ENCODE measurements at places on chromosomes 7 and 10.

- no peak for DNase-seq
Observed at GRCh38 chr7:123749537-123749857, 694 bp upstream of the WASL start.

DNA sequence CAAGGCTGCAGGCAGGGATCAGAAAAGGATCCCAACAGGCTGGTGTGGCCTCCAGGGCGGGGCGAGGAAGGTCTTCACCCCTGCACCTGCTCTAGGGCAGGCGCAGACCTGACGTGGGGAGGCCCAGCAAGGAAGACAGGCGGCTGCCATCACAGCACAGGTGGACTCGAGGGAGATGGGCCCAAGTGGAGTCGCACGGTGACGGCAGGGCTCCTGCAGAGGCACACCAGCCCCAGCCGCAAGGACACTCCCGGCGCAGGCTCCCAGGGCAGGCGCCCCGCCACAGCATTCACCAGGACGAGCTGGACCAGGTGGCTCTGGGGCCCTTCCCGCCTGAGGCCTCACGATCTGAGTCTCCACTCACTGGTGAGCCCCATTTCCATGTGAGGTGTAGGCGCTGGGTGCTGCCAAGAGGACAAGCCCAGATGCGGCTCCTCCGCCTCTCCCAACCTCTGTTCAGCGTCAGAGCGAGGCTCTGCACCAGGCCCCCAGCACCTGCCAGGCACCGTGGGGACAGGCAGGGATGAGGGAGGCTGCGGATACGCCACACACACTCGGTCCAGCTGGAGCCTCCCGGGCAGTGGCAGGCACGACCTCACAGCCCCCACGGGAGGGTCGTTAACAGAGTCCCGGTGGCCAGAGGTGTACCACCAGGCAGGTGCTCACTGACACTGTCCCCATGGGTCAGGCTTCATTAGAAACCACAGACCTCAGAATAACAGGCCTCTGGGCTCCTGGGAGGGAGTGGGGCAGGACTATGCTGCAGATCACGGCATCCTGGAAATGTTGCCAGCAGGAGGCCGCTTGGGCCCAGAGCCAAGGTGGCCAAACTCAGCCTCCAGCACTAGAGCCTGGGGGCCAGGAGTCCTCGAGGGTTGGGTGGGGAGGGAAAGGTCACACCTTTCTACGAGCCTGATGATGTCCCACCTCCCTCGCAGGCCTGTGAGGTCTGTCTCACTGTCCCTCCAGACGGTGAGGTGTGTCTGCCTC, 111.6 kb downstream of the MAD1L1 start:
- DNase-seq: no peak

DNA sequence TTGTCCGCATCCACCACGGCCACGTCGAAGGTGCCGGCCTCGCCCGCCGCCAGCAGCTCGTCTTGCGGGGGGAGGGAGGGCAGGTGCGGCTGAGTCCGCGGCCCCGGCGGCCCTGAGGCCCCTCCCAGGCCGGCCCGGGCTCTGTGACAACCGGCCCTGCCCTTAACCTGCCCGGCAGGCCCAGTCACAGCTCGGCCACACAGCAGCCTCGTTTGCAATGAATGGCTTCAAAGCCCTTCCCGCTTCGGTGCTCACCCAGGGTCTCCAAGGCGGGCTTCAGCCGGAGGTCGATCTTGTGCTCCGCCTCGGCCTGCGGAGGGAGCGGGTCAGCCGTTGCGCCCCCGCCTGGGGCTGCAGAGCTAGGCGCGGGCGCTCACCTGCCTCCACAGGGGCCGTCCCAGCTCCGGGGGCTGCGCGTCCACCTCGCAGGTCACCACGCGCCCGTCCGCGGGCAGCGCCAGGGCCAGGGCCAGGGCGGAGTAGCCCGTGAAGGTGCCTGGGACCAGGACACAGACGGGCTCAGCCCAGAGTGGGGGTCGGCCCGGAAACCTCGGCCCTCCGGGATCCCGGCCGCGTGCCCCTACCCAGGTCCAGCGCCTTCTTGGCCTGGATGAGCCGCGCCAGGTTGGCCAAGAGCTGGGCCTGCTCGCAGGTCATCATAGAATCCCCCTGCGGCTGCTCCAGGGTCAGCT, 928 bp downstream of the COMTD1 start:
- DNase-seq: no peak

DNA sequence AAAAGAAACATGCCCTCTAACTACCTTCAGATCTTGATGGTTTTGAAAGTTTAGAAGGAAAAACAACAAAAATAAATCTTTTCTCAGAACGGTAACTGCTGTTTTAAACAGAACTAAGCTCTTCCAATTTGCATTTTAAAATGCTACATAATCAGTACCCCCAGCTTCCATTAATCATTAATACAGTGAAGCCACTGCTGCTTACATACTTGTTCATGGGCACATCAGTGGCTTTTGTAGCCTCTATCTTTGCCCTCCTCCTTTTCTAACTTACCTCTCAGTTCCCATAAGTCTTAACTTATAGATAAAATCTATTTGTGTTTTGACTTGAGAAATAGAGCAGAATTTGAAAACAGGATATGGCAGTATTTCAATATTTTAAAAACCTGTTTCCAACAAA, 109.1 kb downstream of the POLL start:
- DNase-seq: no peak

GRCh38 chr7:138895679-138896078, 85.5 kb downstream of the KIAA1549 start:
- no peak for DNase-seq

GRCh38 chr7:29139796-29140195, 6.5 kb downstream of the CPVL start:
- DNase-seq: no peak

GRCh38 chr10:97464226-97464625, 18.3 kb downstream of the ZDHHC16 start:
- no peak for DNase-seq

DNA sequence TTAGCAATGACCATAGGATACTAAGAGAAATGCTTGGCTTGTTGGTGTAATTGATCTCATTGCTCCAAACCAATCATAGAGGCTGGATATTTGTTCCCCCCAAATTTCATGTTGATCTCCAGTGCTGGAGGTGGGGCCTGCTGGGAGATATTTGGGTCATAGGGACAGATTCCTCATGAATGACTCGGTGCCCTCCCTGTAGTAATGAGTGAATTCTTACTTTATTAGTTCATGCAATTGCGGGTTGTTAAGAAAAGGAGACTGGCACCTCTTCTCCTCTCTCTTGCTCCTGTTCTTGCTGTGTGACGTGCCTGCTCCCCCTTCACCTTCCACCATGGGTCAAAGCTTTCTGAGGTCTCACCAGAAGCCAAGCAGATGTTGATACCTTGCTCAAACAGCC, 630.1 kb downstream of the CALN1 start:
- no peak for DNase-seq

DNA sequence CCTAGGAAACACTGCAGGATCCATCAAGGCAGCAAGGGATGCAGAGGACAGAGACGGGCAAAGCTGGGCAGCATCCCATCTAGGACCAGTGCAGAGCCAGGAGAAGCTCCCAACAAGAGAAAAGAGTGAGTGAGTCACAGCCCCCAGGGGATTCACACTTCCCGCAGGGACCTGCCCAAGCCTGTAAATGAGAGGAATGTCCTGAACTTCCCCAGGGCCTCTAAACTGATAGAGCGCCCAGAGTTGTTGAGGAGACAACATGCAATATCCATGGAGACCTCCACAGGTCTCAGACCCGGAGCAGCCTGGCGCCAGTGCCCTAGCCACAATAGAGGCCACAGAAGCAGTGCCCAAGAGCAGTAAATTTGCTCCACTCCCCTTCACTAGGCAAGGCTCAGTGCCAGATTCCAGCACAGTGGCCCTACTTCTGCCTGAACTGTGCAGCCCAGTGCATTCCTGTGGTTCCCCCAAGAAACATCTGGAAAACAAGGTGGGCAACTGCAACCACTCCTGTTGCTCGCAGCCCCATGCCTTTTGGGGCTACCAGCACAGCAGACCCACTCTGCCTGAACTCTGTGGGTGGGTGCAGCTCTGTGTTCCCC, 567.5 kb downstream of the POM121L12 start:
- no peak for DNase-seq

- DNase-seq: no peak
Observed at GRCh38 chr10:627032-627992, 62.2 kb downstream of the DIP2C start.

DNA sequence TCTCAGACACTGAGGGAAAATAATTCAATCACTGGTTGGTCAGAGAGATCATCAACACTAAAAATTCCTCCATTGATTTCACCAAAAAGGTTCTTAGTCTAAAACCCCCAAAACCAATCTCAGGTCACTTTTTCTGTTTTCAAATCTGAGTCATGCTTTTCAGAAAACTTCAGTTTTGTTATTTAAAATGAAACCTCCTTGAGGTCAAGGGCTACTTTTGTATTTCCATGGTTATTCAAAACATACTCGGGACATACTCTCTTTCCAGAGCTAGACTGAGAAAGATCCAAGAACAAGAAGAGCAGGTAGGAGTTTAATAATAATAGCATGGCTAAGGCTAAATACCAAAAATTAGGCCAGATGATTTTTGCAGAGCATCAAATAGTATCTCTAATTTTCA, 152.8 kb downstream of the SDHAF3 start:
- no peak for DNase-seq

DNA sequence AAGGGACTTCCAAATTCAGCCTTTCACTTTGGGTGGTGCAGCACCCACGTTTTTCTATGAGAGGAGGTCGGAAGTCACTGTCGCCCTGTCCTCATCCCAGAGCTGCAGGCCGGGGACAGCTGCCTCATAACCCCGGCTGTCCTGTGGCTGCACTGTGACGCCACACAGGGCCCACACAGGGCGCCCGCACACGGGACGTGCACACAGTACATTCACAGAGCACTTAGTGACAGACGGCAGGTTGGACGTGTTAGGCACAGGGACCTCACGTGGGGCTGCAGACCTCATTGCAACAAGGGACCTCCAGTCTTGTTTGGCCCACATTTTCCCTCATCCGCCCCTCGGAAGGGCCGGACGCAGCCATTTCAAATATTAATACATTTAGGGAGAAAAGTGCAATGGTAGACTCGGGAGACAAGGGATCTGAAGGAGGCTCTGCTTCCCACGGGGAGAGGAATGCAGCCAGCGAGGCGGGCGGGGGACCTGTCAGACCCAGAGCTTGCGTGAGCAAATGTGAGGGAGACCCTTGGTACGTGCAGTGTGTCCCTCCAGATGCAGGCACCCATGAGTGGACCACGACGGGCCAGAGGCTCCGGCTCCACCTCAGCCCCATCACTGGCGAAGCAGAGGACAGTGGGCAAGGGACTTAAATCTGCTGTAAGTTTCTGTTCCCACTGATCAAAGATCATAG, 86.7 kb downstream of the VOPP1 start:
- no peak for DNase-seq

- no peak for DNase-seq
Observed at GRCh38 chr7:155631155-155631554, 13.3 kb upstream of the RBM33 start.

- peak; percentile 71 for DNase-seq
Observed at GRCh38 chr10:60778214-60778970, at the start of gene CDK1. TSS of gene CDK1 (plus strand) at chr10:60778478. CDS start at chr10:60780166, 1,688 bp downstream.

DNA sequence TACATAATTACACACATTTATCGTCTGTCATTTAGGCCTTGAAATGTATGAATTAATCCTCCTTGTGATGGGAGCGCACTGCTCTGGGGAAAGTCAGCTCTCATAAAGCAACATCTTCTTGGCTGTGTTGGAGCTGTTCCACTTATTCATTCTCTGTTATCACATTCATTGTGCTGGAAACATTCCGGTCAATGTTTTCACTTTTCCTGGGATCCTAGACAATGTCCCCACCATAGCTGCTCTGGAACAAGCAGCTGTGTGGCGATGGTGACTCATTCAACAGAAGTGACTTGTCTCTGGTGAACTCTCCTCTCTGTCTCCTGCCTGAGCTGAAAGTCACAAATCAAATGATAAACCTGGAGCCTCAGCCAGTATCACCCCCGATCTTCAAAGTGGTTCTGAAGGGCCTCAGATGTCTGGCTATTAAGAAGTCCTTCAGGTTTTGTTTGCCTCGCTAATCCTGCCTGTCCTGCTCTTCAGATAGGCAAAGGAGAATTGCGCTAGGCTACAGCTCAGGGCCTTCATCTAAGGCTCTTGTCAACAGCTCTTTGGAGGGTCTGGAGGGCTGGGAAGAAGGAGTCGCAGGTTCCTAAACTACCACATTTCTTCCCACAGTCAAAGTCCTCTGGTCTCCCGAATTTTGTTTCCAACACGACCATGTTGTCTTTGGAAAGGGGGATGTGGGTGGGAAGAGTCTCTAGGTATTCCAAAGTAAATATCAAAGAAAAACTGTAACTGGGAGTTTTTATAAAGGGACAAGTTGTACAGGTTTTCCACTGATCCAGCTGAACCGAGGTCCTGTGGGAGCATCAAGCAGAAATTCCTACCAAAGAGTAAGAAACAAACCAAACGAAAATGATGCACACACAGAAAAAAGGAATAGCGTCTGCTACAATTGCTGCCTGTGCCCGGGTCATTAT, 29.3 kb downstream of the KLF6 start:
- no peak for DNase-seq

GRCh38 chr10:80542053-80542452, 4.4 kb downstream of the SH2D4B start:
- no peak for DNase-seq

GRCh38 chr10:106515206-106515790, 649.2 kb downstream of the SORCS1 start:
- DNase-seq: no peak

GRCh38 chr10:9091530-9092093, 1037.1 kb downstream of the GATA3 start:
- no peak for DNase-seq

GRCh38 chr7:138008588-138009349, 6.9 kb upstream of the CREB3L2 start:
- DNase-seq: no peak
